ENCODE measurements at places on chromosomes 2 and 18. TPM values are rescaled to one million over a fixed set of nuclear protein-coding genes. Genes with fewer than 3 reads are reported as not detected.

Gene DTNA
- 3.2 TPM for total RNA-seq

Gene GLB1L
- 2.8 TPM for total RNA-seq

Gene PROKR1
- total RNA-seq, result 0.05 TPM

Gene TANC1
- total RNA-seq, result 17.7 TPM

Gene TRABD2A
- total RNA-seq, result 10.3 TPM

Gene TMEM169
- 0.75 TPM for total RNA-seq

Gene SPRED2
- total RNA-seq, result 6.9 TPM

Gene DSG1
- 2.9 TPM for total RNA-seq

Gene SEMA4F
- total RNA-seq, result 1.1 TPM

Gene CFC1
- total RNA-seq, result not detected

Gene KHK
- total RNA-seq, result 152 TPM

Gene FBXO36
- total RNA-seq, result 0.56 TPM

DNA sequence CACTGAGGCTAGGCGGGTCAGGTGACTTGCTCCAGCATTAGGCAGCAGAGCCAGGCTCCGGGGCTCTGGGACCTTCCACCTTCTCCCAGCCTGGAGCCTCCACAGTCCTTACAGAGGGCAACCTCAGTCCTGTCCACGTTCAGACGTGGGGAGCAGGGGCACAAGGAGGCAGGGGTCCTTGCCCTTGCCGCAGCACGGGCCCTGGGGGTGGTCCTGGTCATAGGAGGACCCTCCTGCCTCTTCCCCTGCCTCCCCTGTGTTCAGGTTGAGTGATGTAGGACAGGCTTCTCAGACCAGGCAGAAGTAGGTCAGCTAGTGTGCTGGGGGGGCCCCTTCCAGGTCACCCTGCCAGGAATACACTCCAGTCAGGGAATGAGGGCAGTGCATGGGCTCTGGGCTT is 5.4 kb upstream of the ARHGEF4 start:
- no peak for DNase-seq

DNA sequence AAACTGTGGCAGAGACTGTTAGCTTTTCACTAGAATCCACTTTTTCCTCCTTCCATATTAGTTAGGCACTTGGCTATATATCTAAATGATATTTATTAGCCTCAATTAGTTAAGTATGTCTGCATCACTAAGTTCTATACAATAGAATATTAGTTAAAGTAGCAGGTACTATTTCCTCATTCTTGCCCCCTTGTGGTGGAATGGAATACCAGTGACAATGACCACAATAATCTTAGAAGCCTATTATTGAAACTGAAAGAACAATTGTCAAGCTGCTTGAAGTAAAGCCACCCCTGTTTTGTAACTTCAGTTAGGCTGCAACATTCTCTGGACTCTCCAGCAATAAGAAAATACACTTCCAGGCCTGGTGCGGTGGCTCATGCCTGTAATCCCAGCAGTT is 476.3 kb upstream of the VWC2L start:
- DNase-seq, result no peak

DNA sequence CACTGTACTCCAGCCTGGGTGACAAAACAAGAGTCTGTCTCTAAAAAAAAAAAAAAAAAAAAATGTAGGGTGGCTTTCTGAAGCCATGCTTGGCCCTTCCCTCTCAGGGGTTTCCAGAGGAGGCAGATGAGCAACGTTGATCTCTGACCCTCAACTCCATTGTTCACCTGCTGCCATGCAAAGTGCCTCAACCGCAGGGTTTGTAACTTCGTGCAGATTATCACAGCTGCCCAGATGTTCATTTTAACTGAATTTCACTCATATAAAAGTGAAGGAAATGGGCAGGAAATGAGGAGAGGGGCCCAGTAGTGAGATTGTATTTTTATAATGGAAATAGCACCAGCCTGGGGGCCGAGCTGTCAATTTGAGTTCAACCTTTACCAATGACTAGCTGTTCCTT is 14.9 kb upstream of the B3GNT2 start:
- DNase-seq, result no peak

DNA sequence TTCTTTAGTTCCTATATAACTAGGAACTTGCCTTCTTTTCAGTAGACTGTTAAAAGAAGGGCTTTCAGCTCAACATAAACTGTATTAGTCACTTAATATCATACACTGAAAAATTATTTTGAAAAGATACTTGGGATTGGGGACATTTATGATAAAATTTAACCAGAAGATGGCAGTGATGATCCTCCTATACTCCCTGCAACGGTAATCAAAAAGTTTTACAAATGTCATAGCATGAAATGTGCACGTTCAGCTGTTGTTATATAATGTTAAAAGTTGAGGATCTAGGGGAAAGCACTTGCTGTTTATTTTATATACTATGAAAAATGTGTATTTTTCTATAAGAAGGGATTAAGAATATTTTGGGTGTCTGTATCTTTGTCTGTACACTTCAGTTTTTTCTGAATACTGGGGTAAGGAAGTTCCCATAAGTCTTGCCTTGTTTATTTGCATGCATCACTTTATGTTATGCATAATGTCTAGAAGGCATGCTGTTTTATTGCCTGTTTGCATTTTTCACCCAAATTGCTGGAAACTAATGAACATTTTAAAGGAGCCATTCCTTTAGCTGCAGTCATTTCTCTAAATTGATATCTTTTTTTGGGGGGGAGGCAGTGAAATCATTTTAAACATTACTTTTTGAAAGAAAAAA is 19.0 kb downstream of the DYNC1I2 start:
- no peak for DNase-seq

DNA sequence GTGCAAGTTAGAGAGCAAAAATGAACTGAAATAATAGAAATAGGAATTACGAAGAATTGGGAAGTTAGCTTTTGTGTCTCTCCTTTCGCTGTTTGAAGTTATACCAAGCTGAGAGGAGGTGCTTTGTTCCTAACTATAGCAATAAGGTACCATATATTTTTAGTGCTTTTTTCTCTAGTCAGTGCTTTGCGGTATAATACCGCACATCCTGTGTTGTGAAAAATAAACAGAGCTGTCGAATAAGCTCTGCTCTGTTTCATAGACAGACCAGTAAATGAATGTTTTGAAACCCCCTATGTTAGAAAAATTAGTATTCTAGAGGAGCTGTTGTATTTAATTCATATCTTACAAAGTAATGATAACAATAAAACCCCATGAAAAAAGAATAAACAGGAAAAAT is 130.8 kb downstream of the MAP4K4 start:
- no peak for DNase-seq

- no peak for DNase-seq
These were observed 231.4 kb downstream of the LRRTM1 start for GRCh38 chr2:80073134-80073561.

DNA sequence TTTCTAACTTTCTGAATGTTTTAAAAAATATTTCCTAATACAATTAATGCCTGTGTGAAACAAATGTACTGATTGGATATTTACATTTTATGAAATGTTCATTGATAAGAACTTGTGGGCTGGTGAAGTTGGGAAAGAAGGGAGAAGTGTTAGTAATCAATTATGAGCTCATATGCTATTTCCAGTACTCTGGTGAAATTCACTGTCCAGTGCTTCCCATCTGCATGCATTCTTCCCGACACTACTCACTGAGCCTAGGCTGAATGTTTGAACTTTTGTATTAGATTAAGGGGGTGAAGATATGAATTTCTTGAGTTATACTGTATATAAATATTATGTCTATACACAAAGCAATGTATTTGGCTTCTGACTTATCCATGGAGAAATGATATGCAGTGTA is 36.0 kb downstream of the SKA1 start:
- DNase-seq, result no peak

GRCh38 chr2:61178603-61179545 is 16.9 kb downstream of the C2orf74 start:
- DNase-seq, result no peak

DNA sequence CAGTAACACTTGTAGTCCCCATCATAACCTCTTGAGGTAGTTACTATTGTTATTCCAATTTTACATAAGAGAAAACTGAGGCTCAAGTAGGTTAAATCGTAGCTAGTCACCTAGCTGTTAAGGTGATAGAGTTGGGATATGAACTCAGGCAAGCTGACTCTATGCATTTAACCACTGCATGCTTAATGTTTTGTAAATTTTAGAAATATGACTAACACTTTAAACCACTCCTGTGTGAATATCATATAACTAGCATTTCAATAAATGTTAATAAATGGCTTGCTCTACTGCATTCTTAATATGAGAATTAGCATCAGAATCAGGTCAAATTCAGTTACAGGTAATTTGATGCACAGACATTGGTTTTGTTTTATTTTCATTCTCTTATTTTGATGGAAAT is 35.6 kb upstream of the CREB1 start:
- DNase-seq, result no peak

DNA sequence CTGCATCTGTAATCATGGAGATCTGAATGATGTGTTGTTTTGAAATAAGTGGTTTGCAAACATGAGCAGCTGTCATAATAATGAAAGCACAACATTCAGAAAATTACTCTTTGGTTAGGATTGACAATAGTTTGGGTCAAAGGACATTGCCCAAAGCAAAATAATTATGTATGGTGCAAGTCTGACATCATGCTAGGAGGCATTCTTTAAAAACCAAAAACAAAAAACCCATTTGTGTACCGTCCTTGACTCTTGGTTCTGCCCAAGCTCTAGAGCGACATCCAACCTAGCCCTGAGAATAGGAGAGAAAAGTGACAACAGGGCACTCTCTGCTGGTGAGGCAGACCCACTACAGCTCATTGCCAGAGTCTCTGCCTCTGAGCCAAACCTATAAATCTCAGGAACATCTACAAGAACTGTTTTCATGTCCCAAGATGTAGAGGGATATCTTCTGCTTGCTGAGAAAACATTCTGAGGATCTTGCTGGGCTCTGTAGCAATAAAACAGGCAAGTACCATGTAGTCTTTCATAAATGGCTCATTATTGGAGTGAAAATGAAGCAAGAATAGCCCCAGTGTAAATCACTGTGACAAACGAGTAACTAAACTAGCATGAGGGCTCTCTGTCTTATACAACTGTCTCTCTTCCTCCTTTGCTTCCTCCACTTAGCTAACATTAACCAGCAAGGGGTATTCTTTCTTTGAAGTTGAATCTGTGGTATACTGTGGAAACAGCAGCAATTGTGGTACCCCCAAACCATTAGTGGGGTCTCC is 266.8 kb upstream of the CXCR4 start:
- no peak for DNase-seq

- no peak for DNase-seq
These were observed 1.9 kb upstream of the CD226 start for GRCh38 chr18:69949538-69949936.

DNA sequence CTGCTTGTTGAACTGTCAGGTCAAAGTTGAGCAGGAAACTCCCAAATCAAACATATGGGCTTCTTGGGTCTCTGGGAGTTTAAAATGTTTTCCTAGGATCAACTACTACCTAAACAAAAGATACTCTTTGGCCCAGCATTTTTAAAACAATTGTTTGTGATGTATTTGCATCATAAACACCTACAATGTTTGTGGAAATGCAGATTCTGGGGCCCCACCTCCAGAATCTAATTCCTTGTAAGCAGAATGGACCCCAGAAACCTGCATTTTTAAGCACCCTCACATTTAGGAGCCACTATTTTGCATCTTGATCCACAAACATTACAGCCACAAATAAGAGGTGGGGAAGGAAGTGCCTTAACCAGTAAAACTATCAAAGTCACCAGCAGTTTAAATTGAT is 104.1 kb downstream of the TMEM131 start:
- no peak for DNase-seq

GRCh38 chr2:223578846-223579245 is 23.3 kb downstream of the SCG2 start:
- DNase-seq, result no peak

GRCh38 chr18:69259282-69259681 is 141.4 kb upstream of the DOK6 start:
- no peak for DNase-seq

DNA sequence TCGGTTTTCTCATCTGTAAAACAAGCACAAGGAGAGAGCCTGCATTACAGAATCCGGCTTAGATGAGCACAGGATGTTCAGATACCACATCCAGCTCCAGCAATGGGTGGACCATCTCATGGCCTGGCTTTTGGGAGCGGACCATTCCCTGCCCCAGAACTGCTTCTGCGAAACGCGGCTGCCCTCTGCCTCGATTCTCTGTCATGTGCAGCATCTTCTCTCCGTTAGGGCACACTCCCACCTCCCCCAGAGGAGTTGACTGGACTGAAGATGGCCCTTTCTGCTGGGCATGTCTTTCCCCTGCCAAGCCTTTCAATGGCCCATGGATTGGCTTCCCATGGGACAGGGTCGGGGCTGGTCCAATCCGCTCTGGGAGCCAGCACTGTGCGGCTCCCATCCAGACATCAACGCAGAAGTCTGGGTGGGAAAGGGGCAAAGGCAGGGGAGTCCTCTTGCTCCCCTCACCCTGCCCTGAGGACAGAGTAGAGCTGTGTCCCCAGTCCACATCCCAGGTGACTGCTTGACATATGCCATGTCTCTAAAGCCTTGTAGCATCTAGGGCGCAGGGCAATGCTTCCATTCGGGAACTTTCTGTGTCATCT is 14.3 kb upstream of the FAHD2A start:
- no peak for DNase-seq
